NCI-H510A treated with DMSO at 0.1 percent for 48 hours (cell line): ENCODE measurements at places on chromosomes 12 and 14.

DNA sequence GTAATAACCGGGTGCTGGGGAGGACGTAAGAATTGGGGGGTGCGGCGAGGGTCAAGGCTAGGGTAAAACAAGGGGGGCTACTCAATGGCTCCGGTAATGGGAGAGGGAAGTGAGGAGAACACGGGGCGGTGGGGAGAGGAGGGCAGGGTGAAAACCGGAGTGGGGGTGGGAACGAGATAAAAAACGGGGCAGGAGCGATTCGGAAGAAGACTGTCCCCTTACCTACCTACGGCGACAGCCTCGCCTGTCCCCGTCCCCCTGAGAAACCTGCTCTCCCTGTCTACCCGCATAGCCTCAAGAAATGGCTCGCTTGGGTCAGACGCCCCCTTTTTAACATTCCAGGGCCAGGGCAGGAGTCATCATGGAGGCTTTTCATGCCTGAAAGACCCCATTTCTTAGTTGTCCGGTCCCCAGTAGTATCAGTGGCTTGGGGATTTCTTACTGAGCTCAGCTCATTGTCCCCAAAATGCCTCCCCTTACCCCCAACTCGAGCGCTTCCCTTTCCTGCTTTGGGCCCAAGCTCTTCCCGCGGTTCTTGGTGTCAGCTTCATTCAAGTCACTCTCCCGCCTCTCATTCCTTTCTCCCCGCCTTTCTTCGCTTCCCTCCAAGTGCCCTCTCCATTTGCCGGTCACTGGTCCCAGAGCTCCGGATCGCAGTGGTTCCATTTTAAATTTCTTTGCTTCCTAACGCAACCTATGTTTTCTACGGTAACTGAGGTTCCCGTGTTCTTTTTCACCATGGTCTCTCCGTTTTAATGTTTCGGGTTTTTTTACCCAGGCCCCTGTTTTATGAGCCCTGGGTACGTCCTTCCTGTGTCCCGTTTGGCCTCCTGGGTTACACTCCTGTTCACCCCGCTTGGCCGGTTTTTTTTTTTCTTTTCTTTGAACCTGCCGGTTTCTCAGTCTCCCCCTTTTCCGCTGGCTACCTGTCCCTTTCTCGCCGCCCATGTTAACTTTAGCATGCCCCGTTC, 1.2 kb upstream of the WSB2 start:
- peak; percentile 72 for DNase-seq

DNA sequence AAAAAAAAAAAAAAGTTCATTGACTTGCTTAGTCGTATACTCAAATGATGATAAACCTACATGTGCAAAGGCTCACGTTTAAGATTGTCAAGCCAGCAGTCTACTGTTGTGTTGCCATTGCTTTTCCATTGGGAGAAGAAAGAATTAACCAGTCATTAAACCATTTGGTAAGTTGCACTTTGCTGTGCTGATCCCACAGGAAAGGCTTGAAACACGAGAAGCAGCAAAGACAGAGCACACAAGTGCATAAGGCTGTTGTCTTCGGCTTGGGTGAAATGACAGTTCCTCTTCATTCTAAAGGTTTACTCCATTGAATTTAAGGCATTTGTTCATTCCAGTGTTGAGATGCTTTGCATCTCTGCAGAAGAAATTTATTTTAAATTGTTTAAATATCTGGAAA, 50.1 kb downstream of the ZC3H14 start:
- no peak for DNase-seq

DNA sequence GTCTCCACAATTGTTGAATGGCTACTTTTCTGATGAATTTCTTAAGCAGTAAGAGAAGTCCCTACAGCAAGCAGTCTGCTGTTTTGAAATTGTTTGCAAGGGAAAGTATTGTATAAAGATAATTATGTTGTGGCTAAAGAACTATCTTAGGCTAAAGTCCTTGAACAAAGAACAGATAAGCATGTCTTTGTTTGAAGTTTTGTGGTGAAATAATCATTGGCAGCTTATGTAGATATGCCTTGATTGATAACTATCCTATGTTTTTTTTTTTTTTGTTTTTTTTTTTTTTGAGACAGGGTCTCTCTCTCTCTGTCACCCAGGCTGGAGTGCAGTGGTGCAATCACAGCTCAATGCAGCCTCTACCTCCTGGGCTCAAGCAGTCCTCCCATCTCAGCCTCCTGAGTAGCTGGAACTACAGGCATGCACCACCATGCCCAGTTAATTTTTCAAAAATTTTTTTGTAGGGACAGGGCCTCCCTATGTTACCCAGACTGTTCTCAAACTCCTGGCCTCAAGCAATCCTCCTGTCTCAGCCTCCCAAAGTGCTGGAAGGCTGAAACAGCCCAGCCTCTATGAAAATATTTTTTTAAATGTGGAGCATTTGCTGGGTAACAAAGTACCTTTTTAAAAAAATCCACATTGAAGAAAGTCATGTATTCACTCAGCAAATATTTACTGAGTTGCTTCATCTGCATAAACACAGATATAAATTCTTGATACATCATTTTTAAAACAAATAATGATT, 80.8 kb downstream of the LLPH start:
- DNase-seq, result no peak

DNA sequence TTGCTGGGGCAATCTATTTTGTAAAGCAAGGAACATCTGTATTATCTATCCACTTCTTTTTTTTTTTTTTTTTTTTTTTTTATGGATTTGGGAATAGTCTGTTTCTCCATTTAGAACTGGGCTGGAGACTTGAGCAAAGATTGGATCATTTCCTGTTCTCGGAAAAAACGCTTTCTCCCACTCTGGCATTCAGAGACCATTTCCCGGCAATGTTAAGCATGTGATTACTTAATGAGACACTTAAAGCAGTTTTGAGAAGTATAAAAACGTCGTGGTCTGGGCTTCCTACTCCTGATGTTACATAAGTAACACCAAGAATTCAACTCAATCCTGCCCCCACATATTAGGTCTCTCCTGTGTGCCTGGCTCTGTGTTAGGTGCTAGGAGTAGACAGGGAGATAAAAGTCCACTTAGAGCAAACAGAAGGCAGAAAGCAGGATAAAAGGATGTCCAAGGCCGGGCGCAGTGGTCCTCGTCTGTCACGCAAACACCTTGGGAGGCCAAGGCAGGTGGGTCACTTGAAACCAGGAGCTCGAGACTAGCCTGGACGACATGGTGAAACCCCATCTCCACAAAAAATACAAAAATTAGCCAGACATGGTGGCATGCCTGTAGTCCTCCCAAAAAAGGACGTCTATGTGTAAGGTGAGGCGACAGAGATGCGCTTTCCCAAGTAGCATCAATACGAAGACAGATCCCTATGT, 152.1 kb upstream of the GSC start:
- DNase-seq, result no peak

DNA sequence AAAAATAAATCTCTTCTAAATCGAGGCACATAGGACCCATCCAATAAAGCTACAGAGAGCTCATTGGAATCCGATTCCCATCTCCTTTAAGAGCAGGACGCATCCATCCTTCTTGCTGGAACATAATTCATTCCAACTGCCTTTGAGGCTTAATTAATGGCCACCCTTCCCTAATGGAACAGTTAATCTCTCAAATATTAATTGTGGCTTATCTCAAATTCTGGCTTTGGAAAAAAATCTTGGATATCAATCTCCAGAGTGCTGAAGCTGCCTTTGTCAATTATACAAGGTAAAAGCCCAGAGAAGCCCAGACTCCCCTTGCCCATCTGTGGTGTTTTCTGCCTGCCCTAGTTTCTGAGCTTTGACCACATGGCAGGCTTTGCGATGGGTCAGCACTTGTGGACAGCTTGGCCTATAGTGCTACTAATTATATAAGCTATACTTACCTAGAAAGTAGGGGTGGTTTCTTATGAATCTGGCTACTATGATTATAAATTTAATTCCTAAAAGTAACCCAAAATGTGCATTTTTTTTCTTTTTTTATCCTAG, 246.3 kb downstream of the NUAK1 start:
- DNase-seq, result no peak

GRCh38 chr12:25497021-25497420, 56.1 kb downstream of the LMNTD1 start:
- no peak for DNase-seq

- DNase-seq, result peak; percentile 89
Measured at GRCh38 chr12:119258149-119258548, 76.4 kb upstream of the CCDC60 start.

GRCh38 chr14:91059576-91060350, 678 bp downstream of the RPS6KA5 start:
- DNase-seq, result peak; percentile 50

- DNase-seq, result no peak
Measured at GRCh38 chr12:31031951-31032335, 41.7 kb upstream of the DDX11 start.

DNA sequence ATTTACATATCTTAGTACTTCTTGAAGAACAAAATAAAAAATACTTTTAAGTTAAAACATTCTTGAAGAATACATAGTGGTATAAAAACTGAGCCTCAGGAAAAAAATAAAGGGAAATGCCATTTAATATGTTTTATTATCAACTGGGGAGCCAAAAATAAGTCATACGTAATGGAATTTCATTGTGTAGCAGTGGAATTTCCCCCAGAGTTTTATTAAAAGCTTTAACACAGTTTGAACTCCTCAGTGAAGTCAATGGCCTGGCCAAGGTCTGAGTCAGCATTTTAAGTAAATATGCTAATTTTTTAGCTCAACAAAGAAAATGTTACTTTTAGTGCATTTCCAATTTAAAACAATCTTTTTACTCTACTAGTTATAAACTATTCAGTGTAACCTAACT, 350.1 kb upstream of the ATP2B1 start:
- DNase-seq, result no peak

DNA sequence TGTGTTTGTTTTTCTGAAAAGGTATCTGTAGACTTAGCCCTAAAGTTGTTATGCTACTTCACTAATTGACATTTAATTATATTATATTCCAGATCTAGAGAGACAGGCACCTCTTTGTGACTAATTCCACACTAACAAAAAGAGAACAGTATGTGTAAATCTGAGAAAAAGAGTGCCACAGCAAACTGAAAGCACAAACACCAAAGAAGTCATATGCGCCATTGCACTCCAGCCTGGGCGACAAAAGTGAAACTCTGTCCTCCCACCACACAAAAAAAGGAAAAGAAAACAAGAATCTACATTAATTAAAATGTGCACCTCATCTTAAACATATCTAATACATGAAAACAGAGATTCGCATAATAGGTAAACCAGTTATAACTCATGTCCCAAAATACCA, 4.4 kb upstream of the CSRNP2 start:
- DNase-seq, result no peak

DNA sequence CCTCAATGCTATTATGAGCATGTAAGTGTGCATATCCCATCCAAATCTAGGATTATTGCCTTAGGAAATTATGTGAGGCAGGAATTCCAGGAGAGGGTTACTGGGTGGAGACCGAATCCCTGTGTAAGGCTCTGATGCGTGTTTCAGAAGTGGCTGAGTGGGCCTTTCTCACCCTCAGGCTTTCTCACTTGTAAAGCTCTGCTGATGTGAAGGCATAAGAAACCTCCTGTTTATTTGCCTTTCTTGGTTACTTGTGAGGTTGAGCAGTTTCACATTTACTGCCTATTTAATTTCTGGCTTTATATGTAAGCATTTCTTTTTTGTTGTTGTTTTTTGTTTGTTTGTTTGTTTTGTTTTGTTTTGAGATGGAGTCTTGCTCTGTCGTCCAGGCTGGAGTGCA, 11.0 kb downstream of the IL31 start:
- DNase-seq, result no peak

GRCh38 chr14:89481196-89481595, 64.2 kb upstream of the FOXN3 start:
- no peak for DNase-seq

DNA sequence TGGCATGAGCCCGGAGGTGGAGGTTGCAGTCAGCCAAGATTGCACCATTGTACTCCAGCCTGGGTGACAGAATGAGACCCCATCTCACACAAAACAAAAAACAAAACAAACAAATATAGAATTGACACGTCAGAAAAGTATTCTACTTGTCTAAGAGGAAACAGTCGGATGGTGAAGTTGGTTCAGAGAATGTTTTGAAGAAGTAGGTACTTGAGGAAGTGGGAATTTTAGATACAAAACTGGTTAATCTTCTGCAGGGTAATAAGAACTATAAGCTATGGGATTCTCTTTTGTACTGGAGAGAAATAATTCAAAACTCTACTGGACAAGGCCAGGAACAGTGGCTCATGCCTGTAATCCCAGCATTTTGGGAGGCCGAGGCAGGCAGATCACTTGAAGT, 14.6 kb upstream of the TCTN1 start:
- DNase-seq, result no peak

GRCh38 chr14:70898111-70898745, 9.0 kb upstream of the PCNX1 start:
- DNase-seq, result no peak

DNA sequence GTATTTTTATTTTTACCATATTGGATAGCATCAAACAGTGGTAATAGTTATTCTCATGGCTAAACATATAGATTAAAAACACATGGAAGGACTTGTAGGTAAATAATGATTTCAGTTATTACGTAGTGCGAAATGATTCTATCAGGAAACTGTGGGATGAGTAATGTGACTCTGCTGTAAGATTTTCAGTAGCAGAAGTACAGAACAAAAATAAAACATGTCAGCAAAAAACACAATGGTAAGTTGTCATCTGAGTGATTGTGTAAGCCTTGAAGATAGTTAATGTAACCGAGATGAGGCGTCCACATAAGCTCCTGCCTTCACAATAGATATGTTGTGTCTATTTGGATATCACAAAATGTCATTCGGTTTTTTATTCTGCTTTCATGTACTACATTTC, 99.8 kb downstream of the BORCS5 start:
- no peak for DNase-seq

DNA sequence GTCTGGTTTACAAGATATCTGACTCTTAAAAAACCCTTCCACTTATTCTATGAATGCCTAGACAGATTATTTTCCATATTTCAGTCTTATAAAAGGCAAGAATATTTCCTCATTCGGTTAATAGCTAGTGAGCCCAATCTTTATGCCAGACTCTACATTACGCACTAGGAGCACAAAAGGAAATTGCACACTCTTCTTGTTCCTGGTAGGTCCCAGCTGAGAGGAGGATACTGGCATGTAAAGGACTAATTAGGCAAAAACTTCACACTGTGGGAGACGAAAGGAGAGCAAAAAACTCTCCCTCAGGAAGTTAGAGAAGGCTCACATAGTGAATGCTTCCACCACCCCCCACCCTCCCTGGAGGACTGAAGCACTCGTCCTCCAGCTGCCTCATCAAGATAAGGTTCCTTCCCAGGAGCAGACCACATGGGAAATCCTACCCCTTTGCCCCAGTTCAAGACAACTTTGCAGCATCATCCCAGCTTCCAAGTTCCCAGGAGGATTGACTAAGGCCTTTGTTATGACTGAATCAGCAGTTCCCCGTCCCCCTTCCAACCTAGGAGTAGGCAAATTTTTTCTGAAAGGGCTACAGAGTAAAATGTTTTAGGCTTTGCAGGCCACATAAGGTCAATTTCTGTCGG, 14.5 kb downstream of the CAPZA3 start:
- DNase-seq, result no peak

- no peak for DNase-seq
Measured at GRCh38 chr12:11715621-11716020, 66.1 kb downstream of the ETV6 start.

DNA sequence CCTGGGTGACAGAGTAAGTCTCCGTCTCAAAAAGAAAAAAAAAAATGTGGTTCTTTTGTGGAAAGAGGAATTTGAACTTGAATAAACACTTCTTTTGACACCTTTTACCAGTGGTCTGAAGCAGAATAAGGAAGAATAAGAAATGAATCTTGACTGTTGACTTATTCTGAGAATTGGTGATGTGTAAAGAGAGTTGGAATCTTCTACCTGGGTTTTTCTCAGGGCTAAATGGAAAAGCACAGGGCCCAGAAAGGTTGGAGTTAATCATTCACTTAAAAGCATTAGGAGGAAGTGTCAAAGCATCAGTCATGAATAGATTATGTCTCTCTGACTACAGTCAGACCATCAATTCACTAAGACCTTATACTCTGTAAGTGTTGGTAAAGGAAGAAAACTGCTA, 13.9 kb downstream of the PNMA1 start:
- no peak for DNase-seq
